ENCODE measurements at places on chromosomes 4 and X.

DNA sequence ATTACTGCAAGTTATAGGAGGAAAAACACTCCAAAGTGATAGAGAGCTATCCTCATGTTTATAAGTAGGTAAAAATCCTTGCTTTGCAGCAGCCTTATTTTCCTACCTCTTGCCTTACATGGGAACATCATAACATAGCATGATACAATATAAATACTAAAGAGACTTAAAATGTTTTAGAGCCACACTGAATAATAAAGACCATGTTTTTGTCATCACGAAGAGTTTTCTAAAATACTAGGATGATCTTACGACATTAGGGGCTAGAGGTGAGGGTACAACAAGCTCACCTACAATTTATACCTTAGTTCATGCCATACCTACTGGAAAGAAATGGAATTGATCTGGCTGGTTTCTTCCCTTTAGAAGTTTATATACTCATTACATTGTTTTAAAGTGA lies 184.8 kb downstream of the FBXW7 start:
- DNase-seq = no peak

DNA sequence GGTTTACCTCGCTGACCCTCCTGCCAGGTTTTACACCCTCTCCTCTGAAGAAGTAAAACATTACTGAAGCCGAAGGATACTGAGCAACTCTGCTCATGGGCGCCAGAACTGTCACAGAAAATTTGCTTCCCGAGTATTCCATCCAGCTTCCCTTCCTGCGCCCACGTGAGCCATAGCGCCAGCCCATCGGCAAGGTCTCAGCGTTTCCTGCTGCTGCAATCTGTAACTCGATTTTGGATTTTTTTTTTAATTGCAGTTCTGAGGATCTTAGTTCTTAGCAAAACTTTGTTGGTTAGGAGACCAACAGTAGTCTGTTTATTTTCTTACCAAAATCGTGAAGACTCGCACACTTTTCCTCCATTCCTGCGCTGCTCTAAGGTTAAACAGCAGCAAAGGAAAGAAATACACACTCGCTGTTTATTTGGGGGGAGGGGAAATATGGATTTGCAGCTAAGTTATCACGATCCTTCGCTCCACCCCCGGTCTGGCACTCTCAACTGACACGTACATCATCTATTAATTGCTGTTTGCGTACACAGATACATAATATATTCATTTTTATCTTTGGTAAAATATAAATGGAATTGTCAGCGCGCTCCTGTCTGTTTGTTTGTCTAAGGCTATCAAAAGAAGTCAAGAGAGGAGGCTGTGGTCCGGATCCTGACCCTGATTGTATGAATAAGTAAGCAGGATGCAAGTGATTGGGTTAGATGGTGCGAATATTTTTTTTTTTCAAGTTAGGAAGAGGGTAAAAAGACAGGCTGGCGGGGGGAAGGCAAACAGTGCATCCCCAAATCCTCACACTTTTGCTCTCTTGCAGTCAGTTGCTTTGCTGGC lies at the start of gene TLL1:
Gene TLL1 (plus strand): TSS at position 777 of the 837 bp plus-strand sequence. CDS start 668 bp downstream, outside the sequence.
- DNase-seq = no peak

DNA sequence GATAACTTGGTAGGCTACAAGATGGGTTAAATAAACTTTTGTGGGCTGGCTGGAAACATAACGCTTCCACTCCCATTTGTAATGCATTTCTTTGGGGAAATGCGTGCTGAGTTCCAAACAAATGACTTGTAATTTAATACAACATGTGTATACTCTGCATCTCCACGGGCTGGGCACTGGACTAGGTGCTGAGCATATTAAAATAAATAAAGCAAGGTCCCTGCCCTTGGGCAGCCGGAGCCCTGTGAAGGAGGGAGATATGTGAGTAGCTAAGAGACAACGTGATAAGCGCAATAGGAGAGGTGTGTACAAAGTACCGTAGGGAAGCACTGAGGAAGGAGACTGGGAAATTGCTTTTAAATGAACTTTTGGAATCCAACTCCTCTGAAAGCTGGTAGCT lies 147.2 kb upstream of the RBPJ start:
- no peak for DNase-seq

GRCh38 chrX:77900688-77901087 lies 1.4 kb downstream of the COX7B start:
- no peak for DNase-seq

- DNase-seq = no peak
Observed at GRCh38 chr4:14850455-14851097, 151.7 kb upstream of the CPEB2 start.

Measured in WERI-Rb-1 (cell line).